ENCODE measurements at places on chromosomes 2 and 18.

DNA sequence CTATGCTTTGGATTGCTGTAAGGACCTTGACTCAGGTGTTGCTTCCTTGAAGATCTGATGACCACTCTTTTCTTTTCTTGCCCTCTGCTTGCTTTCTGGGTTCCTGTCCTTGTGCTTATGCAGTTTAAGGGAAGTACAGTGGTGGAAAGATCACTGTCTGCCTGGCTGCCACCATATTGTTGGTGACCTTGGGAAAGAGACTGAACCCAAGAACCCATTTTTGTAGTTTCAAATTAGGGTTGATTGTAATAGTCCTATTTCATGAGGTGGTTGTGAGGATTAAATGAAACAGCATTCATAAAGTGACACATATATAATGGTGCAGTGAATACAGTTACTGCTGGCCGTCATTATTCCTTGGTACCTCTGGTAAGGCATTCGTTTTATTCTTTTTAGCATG is 41.1 kb downstream of the MAP4K4 start:
- DNase-seq: no peak

DNA sequence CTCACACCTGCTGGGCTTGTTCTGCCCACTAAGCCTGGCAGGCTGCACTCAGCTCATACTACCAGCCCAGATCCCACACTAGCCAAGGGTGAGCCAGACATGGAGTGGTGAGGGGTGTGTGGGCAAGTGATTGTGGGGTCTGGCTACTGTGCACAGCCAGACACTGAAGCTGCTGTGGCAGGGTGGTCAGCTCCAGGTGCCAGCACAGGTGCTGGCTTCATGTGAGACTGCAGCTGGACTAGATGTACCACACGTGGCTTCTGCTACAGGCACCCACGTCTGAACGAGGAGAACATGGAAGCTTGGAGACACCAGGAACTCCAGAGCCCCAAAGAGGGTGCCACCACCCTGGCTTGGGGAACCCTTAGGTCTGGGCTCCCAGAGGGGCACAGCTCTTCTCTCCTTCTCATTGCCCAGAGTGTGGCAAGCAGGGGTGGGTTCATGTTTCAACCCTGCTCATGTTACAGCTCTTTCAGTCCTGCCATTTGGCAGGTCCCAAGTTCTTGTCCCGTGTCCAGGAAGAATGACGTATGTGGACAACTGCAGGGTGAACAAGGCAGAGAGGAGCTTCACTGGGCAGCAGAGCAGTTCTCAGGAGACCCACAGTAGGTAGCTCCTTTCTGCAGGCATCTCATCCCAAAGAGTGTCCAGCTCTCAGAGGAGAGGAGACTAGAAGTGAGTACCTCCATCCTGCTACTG is 1624.2 kb upstream of the TMEFF2 start:
- no peak for DNase-seq

DNA sequence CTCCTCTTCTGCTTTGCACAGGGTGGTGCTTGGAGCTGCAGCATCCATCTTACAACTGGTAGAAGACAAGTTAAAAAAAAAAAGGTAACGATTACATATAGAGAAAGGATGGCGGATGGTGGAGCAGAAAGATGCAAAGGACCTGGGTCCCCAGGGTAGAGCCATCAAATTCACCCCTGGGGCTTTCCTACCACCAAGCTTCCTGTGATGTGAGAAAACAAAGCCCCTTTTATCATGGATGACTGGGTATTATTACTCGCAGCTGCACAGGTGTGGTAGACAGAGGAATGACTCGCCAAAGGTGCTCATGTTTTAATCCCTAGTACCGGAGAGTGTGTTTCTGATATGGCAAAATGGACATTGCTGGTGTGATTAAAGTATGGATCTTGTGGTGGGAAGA is 1.3 kb upstream of the ACOXL start:
- DNase-seq: no peak

DNA sequence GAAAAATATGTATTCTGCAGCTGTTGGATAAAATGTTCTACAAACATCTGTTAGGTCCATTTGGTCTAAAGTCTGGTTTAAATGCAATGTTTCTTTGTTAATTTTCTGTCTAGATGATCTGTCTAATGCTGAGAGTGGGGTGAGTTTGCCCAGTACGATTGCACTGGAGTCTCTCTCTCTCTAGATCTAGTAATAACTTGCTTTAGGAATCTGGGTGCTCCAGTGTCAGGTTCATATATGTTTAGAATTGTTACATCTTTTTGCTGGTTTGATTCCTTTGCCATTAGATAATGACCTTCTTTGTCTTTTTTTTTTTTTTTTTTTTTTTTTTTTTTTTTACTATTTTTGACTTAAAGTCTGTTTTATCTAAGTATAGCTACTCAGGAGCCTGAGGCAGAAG is 10.4 kb downstream of the GCC2 start:
- no peak for DNase-seq

DNA sequence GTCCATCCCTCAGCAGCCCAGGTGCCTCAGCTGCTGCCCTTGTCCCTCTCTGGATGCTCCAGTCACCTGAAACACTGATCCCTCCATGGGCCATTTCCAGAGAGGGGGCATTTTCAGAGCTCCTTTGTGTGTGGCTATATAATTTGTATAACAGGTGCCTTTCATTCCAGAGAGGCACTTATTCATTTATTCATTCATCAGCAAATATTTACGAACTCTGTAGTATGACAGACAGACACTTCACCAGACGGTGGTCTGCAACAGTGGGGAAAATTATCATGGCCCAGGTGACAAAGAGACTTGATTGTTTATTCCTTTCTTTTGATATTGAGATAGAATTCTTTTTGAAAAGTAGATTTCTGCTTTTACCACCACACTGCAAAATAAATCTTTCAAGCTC is 361.7 kb downstream of the TMEM182 start:
- no peak for DNase-seq

- no peak for DNase-seq
Observed at GRCh38 chr2:223513771-223514455, 88.2 kb downstream of the SCG2 start.

DNA sequence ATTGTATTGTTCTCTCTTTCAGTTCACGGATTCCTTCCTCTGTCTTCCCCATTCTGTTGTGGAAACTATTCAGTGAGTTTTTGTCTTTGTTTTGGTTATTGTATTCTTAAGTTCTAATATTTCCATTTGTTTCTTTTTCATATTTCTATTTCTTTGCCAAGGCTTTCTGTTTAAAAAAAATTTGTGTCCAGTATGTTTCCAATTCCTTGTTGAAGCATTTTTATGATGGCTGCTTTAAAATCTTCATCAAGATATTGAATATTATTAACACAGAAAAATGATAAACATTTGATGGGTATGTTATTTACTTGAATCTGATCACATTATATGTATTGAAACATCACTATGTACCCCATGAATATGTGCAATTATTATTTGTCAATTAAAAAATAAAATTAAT is 42.4 kb downstream of the ASB1 start:
- DNase-seq: no peak

- no peak for DNase-seq
Observed at GRCh38 chr2:10556271-10557140, 108.4 kb upstream of the ODC1 start.

DNA sequence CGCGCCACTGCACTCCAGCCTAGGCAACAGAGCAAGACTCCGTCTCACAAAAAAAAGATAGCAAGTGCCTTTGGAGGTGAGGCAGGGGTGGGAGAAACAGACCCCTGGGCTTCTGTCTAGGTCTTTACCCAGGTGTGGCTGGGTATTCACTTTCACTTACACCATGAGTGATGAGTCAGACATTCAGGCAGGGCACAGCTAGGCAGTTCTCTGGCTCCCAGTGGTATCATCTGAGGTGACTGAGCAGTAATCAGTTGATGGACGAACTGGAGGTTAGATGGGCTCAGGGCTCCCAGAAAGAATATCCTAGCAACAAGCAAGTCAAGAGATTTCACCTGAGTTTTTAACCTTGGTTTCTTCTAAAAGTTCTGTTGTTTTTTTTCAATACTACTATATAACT is 107.0 kb upstream of the RAB6C start:
- DNase-seq: no peak

GRCh38 chr18:50614838-50615237 is 55.0 kb downstream of the MAPK4 start:
- no peak for DNase-seq

- DNase-seq: peak; percentile 74
Observed at GRCh38 chr2:42809819-42810120, 17.4 kb upstream of the HAAO start.

DNA sequence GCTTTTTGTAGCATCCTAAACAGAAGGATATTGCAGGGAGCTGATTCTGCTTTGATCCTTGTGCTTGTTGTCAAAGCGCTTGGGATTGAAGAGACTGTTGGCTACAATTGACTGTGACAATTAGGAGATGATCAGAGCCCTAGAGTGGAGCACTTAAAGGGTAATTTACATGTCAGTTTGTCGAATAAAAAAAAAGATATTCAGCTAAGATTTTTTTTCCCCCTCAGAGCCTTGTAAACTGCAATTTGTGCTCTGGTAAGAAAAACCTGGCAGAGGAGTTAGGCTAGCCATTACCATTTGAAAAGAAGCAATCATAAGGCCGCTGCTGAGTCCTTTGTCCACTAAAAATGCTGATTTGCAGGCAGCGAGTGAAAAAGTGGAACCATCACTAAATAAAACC is 47.8 kb upstream of the ZEB2 start:
- DNase-seq: no peak

DNA sequence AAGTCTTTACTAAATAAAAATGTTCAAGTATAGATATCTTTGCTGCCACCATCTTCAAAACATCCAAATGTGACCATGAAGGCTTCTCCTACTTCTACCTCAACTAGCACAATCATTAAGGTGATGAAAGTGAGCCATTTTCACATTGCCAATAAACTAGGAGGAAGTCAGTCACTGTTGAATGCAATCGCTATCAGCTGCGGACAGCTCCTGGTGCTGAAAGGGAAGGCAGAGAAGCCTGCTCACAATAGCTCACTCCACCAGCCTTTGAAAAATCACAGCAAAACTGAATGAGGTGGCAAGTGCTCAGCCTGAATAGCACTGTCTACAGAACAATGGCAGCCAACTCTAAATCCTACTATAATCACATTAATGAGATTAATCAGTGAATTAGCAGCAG is 2.2 kb downstream of the MYT1L start:
- no peak for DNase-seq

- DNase-seq: peak; percentile 14
Observed at GRCh38 chr2:36562240-36562639, 35.7 kb downstream of the FEZ2 start.

- no peak for DNase-seq
Observed at GRCh38 chr2:190063624-190064023, 1.1 kb upstream of the MSTN start.

DNA sequence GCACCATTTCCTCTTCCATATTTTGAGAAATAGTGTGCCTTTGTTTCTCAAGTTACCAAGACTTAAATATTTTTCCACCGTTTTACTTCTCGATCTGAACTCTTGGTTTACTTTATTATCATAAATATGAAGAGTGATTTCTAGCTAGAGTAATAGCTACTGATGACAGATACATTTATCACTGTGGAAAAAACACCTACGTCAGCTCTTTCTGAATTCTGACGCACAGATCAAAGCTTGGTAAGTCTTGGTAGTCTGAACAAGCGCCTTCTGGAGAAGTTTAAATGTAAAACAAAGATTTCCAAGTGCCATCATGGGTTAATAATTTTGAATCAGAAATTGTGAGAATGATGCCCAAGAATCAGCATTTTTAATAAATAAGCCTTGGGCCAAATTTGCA is 367.7 kb downstream of the DPP10 start:
- no peak for DNase-seq

- no peak for DNase-seq
Observed at GRCh38 chr2:49801898-49802450, 647.7 kb upstream of the FSHR start.

DNA sequence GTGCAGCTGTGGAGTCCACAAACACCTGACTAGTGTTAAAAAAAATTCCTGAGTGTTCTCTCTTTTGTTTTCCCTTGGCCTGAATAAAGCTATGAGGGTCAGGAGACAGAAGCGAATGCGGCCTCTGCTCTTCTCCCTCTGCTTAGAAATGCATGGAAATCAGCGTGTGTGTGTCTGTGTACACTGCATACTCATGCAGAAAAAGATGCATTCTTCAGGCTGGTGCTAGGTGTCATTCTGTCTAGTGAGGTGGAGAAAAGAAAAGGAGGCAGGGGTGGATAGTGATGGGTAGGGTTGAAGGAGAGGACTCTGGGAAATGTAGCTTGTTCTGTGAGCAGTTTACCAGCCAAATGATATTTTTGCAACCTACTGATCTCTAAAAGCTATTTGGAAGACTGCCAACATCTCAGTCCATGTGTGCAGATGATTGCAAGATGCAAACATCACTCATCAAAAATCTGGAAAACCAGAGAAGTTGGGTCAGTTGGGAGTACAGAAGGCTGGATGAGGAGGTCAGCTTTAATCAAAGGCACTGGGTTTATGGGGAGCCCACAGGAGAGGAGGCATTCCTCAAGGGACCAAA is 177.7 kb downstream of the INSIG2 start:
- DNase-seq: no peak

GRCh38 chr2:31401580-31401979 is 13.0 kb downstream of the XDH start:
- DNase-seq: no peak

- no peak for DNase-seq
Observed at GRCh38 chr2:232998666-232998985, 14.4 kb downstream of the NGEF start.

DNA sequence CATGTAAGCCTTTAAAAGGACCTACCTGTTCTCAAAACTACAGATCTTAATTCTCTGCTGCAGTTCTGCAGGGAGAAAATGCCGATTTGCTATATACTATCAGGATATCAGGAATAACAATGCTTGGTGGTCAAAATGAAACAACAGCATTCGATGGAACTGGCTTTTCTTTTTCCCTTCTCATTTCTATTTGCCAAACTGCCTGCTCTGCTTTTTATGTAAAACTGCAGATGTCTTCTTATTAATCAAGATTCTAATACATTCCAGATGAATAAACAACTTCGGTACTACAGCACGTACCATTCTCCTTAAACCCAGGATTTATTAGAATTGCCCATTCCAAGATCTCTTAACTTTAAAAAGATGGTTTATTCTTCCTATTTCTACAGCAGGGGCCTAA is 100.9 kb downstream of the ZNF521 start:
- DNase-seq: no peak

- no peak for DNase-seq
Observed at GRCh38 chr18:23551978-23552377, 34.3 kb downstream of the NPC1 start.

GRCh38 chr2:98013407-98014042 is 17.8 kb upstream of the TMEM131 start:
- DNase-seq: no peak

GRCh38 chr2:109432421-109432820 is 181.3 kb downstream of the SEPTIN10 start:
- no peak for DNase-seq

GRCh38 chr2:3741396-3741795 is 38.0 kb downstream of the DCDC2C start:
- no peak for DNase-seq
